ENCODE measurements at places on chromosomes 12 and 14.

DNA sequence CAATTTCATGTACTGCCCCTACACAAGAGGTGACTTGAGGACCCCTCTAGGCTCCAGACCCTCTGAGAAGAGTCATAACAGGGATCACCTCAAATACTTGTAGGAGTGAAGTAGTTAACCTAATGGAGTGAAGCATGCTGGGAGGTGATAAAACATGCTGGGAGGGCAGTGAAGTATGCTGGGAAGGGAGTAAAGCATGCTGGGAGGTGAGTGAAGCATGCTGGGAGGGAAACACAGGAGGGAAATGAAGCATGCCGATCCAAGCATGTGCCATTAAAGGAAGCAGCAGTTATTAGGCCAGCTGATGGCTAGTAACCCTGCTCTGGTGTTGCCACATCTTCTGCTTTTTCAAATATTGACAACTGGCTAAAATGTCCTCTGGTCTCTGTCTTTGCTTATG is 70.7 kb upstream of the TRHDE start:
- no peak for DNase-seq

- no peak for DNase-seq
Measured at GRCh38 chr12:132070298-132070697, 73.8 kb downstream of the DDX51 start.

GRCh38 chr14:95739356-95739755 is 25.4 kb upstream of the TCL1A start:
- DNase-seq, result no peak

GRCh38 chr14:27370074-27370473 is 772.2 kb upstream of the NOVA1 start:
- no peak for DNase-seq

Data from DMS79 treated with DMSO at 0.1 percent for 48 hours (cell line).